H54 (cell line): ENCODE measurements at places on chromosomes 6 and 20.
A peak's percentile ranks its signal among the peaks of the same experiment; 100 is the strongest.

- no peak for DNase-seq
Observed at GRCh38 chr6:149714442-149714841, 3.5 kb downstream of the LATS1 start.

DNA sequence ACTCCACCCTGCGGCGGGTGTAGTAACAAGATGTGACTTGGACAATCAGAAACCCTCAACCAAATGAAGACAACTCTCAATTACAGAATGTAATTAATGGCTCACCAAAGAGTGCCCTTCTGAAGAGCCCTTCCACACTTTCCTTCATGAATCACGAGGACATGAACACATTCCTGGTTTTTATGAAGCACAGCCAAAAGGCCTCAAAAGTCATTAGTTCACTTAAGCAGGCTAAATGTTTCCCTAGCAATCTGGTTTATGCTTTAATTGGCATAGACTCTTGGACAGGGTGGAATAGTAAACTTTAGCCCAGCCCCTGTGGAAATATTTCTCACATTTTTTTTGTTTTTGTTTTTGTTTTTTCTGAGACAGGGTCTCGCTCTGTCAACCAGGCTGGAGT lies 20.5 kb downstream of the CPNE5 start:
- no peak for DNase-seq

GRCh38 chr6:137798846-137799245 lies 68.2 kb upstream of the TNFAIP3 start:
- no peak for DNase-seq

- no peak for DNase-seq
Observed at GRCh38 chr6:140303218-140303949, 928.9 kb upstream of the CITED2 start.

DNA sequence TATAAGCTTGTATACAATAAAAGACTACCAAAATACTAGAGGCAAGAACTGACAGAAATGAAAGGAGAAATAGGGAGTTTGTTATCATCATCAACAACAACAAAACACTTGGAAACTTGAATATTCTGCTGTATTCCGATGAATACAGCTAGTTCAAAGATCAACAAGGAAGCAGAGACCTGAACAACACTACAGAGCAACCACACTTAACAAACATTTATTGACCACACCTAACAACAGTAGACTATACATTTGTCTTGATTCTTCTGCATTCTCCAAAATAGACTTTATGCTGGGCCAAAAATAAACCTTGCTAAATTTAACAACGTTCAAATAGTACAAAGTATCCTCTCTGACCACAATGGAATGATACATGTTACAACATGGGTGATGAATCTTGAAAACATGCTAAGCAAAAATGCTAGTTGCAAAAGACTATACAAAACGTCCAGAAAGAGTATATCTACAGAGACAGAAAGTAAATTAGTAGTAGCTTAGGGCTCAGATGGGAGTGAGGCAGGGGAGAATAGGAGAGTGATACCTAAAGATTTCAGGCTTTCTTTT lies 39.1 kb upstream of the PAK5 start:
- no peak for DNase-seq

DNA sequence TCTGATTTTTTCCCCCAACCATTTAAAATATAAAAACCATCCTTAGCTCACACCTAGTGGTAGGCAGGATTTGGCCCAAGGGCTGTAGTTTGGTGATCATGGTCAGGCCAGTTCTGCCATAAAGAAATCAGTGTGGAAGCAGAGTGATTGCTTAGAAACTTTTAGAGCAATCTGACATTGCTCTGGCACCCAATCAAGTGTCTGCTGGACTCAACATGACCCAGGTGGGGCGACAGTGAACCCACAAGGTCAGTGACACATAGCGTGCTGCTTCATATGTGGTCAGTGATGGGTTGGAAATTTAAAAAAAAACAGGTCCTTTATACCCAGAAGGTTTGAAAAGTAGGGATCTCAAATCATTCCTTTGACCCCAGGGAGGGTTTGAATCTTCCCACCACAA lies 107.9 kb downstream of the BANF2 start:
- DNase-seq: no peak

GRCh38 chr6:33213166-33213988 lies 5.1 kb downstream of the RING1 start:
- DNase-seq: no peak

- DNase-seq: no peak
Observed at GRCh38 chr20:59152559-59153354, 10.9 kb upstream of the ZNF831 start.

- DNase-seq: peak; percentile 94
Observed at GRCh38 chr20:25390538-25391528, at the start of gene ABHD12. TSS of gene ABHD12 (minus strand) at chr20:25390835. CDS start at chr20:25390703, 132 bp downstream.

DNA sequence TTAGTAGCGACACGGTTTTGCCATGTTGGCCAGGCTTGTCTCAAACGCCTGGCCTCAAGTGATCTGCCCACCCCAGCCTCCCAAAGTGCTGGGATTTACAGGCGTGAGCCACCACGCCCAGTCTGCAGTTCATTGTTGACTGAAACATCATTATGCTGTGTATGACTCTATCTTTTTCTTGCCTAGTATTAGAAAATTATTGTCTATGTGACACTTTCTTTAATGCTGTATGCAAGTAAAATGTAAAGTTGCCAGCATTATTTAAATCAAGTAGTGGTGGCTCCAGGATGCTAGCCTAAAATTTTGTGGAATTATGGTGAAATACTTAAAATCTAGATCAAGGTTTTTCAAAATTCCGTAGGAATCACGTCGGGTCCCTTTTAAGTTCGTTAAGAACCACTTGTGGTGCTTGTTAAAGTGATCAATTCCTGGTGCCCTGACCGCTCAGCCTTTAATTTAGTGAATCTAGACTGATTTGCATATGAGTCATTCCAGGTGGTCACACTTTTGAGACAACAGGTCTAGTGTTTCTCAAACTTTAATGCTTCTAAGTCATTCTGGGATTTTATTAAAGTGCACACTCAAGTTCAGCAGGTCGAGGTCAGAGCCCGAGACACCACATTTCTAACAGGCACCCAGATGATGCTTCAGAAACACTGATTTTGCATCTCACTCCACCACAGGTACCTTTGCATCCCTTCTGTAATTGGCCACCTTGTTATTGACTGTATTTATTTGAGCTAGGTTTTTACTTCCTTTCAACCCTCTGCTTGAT lies 132.6 kb upstream of the MTHFD1L start:
- no peak for DNase-seq

DNA sequence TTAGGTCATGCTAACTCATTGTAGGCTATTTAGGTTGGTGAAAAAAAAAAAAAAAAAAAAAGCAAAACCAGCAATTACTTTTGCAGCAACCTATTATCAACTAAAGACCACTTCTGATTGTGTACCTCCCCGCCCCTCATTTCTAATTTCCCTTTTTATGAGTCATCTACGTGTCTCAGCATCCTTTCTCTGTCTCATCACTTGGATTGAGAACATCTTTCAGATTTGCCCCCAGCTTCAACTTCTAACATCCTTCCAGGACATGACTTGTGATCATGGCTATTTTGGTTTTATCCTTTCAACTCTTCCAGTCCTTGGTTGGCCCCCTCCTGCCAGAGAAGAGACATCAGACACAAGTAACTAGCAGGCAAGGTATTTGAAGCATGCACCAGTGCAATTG lies 156.7 kb upstream of the CCN2 start:
- no peak for DNase-seq

GRCh38 chr6:148430897-148431296 lies 88.3 kb downstream of the SASH1 start:
- DNase-seq: no peak

DNA sequence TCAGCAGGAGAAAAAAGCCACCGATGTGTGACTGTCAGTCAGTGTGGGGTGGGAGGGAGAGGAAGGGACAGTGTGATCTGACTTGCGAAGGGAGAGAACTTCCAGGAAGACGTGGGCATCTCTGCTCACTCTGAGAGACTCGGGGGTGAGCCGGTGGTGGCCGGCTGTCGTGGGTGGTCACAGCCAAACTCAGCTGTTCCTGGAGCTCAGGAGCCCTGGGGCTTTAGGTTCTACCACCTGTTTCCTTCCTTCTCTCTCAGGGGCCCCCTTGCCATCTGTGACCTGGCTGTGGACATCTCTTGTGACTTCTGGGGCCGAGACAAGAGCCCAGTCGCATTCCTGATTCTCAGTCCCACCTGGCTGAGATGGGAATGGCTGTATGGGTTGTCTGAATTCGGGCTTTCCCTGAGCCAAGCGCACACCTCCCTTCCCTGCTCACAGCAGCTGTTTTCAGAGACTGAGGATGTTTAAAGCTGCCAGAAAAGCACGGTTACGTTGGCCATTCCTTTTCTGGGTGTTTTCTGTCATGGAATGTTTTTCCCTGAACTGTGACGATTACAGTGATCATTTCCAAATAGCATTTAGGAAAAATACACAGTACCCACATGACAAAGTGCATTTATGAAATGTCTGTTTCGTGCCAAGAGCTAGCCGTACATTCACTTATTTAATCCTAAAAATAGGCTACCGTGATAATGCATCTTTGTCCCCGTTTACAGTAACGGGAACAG lies 36.5 kb downstream of the SYNJ2 start:
- DNase-seq: no peak

- no peak for DNase-seq
Observed at GRCh38 chr6:127058936-127059335, 59.5 kb upstream of the RSPO3 start.

GRCh38 chr6:31079656-31080261 lies 32.6 kb downstream of the C6orf15 start:
- DNase-seq: peak; percentile 38
